ENCODE measurements at places on chromosomes 4 and X.

- no peak for DNase-seq
Observed at GRCh38 chr4:13992975-13993520, 365.5 kb upstream of the BOD1L1 start.

DNA sequence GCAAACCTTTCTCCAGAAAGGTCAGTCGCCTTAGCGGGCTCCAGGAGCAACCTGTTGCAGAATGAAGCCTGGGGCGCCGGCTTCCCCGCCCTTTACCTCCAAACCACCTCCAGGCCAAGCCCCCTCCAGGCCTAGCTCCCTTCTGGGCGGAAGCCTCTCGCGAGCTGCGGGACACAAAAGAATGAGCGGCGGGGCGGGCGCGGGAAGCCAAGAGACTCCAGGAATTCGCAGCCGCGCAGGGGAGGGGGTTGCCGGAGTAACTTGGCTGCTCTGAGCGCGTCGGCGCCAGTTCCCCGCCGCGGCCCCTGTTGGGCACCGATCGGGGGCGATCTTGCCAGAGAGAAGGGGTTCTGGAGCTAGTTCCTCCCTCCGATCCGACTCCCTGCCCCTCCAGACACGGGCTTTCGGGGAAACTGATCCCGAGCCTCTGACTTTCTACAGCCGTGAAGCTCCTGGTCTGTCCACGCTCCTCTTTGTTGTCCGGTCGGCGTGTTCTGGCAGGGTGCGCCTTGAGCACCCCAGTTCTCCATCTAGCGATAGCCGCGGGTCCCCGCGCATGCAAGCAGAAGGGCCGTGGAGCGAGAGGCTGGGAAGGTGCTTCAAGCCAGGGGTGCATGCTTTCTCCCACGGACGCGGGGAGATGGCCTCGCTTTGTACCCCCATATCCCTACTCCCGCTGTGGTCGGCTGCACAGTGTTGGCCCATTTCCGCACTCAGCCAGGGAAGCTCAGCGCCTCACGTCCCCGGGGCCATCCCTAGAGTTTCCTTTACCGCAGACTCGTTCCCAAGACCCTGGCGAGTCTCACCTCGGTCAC is 1.2 kb downstream of the PROM1 start:
- DNase-seq = peak; percentile 73

DNA sequence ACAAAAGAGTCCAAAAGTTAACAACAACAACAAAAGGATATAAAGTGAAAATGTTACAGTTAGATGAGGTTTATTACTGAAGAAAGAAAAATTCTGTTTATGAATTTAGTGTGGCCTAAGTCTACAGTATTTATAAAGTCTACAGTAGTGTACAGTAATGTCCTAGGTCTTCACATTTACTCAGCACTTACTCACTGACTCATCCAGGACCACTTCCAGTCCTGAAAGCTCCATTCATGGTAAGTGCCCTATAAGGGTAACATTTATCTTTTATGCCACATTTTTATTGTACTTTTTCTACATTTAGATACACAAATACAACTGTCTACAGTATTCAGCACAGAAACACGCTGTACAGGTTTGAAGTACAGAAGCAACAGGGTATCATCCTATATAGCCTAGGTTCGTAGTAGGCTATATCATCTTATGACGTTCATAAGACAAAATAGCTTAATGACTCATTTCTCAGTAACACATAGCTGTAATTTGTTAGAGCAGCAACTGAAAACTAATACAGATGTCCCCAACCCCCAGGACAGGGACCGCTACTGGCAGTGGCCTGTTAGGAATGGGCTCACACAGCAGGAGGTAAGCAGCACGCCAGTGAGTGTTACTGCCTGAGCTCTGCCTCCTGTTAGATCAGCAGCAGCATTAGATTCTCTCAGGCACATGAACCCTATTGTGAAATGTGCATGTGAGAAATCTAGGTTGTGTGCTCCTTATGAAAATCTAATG is 61.3 kb downstream of the CENPC start:
- DNase-seq = no peak

- DNase-seq = no peak
Observed at GRCh38 chrX:138037548-138037947, 471.6 kb downstream of the ZIC3 start.

DNA sequence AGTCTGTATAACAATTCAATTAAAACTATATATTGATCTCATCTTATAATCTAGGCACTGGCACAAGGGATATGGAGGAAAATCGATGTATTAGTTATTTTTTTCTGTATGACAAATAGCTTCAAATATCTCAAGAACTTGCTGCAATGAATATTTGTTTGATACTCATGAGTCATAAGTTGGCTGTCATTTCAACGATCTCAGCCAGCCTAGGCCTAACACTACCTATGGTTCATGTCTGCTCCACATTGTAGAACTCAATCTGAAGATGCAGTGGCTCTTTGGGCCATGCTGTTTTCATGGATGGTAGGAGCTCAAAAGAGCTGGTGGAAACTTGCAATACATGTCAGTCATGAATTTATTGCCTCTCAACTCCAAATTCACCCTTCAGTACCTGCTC is 44.7 kb downstream of the MAGEB17 start:
- no peak for DNase-seq

DNA sequence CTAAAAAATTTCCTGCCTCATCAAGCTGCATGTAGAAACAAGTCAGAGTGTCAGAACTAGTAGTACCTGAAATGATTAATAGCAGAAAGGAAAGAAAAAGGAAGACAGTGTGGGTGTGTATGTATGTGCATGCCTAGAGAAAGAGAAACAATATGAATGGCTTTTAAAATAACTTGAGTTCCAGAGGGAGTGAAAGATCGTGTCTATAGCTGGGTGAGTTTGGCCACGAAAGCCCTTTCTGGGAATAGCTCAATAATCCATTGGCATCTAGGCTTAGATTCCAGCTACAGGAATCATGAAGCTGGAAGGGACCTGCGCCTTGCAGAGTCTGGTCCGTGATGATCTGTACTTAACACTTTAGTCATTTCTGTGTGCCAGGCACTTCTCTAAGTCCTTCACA is 195.6 kb downstream of the RAPGEF2 start:
- no peak for DNase-seq

DNA sequence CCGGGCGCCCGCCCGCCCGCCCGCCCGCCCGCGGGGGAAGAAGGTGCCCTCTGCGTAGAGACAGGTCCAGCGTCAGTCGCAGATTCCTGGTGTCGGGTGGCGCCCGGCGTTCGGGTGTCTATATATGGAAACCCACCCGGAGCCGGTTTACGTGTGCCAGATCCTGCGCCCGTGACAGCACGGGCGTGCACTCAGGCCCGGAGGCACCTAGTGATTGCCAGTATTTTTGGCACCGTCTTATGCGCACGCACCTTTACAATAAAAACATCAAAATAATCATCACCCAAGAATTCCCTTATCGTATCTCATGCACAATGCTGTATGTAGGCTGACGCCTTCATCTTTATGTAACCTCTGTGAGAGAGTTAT is 519 bp downstream of the SLC25A4 start:
- DNase-seq = peak; percentile 50
